ENCODE measurements at places on chromosomes 1 and 21.

- DNase-seq = no peak
Measured at GRCh38 chr1:6588128-6588892, 8.5 kb downstream of the ZBTB48 start.

- DNase-seq = no peak
Measured at GRCh38 chr1:164701189-164701761, 142.3 kb downstream of the PBX1 start.

DNA sequence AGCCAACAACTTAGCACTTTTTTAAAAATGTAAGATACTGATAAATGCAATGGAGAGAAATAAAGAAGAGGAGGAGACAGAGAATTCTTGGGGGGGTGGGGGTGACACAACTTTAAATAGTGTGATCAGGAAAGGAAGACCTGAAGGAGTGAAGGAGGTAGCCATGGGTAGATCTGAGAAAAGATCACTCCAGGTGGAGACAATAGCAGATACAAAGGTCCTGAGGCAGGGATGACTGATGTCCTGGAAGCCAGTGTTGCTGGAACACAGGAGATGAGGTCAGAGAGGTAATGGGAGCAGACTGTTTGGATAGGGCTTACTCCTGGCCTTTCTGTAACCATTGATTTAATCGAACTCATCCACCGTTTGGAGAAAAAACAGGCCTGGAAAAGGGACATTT lies 24.6 kb upstream of the TRABD2B start:
- DNase-seq = no peak

GRCh38 chr1:154808261-154808908 lies 61.7 kb downstream of the KCNN3 start:
- no peak for DNase-seq

DNA sequence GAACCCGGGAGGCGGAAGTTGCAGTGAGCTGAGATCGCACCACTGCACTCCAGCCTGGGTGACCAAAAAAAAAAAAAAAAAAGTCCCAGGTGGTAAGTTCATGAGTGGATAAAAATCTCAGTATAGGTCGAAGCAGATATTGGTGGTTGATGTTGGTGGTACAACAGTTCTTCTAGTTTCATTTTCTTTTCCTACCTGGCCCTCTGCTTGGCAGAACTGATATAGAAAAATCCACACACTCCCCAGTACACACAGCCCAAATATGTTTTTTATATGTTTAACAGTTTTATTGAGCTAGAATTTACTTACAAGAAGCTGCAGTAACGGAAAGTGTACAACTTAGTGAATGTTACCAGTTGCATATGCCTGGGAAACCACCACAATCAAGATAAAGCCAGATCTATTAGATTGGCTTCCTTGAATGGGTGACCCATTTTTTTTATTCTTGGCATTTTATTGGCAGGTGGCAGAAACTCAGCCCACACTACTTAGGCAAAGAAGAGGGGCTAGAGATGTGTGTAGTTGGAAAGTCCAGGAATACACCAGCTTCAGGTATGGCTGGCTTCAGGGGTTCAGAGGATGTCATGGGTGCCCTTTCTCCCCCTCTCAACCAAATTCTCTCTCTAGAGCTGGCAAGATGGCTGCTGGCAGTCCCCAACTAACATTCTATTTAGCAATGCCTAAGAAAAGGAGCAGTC lies 118.3 kb upstream of the SLC25A33 start:
- DNase-seq = no peak

DNA sequence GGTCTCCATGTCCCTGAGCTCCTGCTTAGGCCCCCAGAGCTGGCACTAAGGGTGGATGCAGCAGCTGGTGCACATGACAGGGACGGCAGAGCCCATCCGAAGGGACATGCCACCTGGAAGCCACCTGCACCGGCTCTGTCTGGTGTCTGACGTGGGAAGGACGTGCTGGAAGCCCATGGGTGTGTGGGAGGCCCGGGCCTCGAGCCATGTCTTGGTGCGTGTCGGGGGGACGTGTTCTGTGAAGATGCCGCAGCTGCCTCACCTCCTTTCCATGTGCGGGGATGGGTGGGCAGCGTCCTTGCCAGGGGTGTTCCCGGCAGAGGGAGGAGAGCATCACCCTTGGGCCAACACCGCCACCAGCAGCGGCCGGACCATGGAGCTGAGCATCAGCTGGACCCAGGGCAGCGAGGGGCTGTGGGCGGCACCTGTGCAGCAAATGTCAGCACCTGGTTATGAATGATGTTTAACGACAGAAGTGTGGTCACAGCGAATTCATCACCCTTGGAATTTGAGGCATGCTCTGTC lies 15.5 kb upstream of the POFUT2 start:
- no peak for DNase-seq

- no peak for DNase-seq
Measured at GRCh38 chr1:210405316-210405715, 76.6 kb downstream of the HHAT start.

DNA sequence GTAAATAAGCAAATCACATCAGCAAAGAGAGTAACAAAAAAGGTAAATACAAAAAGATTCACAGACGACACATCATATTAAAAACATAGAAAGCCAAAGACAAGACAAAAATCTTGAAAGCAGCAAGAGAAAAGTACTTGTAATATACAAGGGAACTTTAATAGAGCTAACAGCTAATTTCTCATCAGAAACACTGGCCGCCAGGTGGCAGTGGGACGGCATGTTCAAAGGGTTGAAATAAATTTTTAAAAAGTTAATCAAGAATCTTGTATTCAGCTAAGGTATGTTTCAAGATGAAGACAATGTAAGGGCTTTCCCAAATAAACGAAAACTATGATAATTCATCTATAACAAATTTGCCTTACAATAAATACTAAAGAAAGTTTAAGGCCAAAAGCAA lies 358.1 kb downstream of the LRRIQ3 start:
- DNase-seq = no peak

GRCh38 chr21:43343095-43343991 lies 83.6 kb downstream of the SIK1 start:
- no peak for DNase-seq

DNA sequence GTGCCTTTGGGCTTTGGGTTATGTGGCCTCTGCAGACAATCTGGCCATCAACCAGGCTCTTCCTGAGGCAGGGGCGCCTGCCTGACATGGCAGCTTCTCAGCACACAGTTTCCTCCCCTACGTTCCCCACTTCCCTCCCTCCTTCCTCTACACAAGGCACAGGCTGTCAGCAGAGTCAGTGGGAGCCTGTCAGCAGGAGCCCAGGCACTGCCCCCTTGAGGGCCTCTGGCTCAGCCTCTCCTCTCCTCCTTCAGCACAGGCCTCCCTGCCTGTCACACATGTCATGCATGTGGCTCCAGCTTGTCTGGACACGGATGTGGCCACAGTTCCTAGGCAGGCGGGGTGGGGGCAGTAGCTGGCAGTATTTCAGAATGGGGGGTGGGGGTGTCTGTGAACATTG lies 52.2 kb upstream of the ARTN start:
- no peak for DNase-seq

DNA sequence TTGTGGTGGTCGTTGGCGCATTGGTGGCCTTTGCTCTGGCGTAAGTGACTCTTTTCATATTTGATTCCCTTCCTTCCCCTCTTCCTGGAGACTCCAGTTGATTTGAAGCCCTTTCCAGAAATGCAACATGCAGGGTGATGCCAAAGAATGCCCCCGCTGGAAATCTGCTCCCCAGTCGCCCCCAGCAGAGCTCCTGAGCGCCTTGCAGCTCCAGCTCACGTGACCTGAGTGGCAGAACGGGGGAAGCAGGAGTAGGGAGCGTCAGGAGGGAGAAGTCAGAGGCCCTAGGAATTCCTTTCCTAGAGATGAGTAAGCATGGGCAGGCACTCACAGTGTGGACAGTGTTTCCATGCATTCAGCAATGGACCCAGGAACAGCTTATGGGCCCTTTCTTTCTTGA lies 255.9 kb downstream of the CACNA1E start:
- no peak for DNase-seq

GRCh38 chr1:224929335-224930237 lies at the start of gene DNAH14:
Gene DNAH14, plus strand, starts transcription at chr1:224929675. Its CDS starts 23,028 bp downstream, at chr1:224952703.
- peak; percentile 12 for DNase-seq

DNA sequence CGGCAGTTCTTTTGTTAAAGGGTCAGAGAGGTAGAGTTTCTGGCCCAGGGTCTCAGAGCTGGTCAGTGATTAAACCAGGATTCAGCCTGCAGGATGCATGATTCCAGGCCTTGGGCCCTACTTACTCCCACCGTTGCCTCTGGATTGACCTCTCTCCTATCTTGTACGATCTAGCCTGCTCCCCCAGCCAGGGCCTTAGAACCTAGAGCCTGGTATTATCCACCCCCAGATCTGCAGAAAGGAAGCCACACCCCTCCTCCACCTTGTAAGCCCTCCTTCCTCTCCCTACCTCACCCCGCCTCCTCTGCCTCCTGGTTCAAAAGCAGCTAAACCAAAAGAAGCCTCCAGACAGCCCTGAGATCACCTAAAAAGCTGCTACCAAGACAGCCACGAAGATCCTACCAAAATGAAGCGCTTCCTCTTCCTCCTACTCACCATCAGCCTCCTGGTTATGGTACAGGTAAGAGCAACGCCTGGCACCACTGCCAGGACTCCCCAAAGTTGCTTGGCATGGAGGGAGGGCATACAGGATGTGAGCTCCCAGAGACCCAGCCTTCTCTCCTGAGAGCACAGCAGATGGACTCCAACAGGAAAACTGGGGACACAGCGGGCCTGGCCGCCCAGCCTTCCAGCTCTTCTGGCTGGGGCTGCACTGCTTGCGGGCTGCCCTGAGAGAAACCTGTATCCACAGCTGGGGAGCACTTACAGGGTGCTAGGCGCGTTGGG lies at the start of gene CD52:
Gene CD52 (plus strand): TSS at position 347 of the 726 bp plus-strand sequence. CDS start 60 bp downstream, at position 407.
- peak; percentile 76 for DNase-seq

DNA sequence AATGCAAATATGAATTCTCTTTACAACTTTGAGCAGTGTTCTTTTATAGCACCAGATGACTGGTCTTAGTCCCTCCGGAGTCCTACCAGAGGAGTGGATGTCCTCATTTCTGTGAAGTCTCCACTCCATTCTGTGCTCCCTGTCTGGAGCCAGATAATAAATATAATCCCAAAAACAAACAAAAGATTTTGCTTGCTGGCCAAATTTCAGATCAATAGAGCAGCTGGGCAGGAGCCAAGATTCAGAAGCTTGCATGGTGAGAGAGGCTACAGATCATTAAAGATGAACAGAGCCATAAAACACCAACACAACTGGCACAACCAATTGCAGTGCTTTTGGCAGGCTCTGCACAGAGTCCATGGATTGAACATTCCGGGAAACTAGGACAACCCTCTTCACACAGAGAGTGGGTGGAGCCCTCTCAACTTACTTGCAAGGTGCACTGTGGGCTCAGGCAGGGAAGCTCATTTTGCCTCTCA lies 231.5 kb upstream of the SNX7 start:
- DNase-seq = no peak

- no peak for DNase-seq
Measured at GRCh38 chr1:239719642-239720258, 333.4 kb downstream of the CHRM3 start.

- no peak for DNase-seq
Measured at GRCh38 chr1:181134543-181135436, 46.3 kb downstream of the IER5 start.

GRCh38 chr1:192080684-192081083 lies 77.6 kb upstream of the RGS18 start:
- no peak for DNase-seq

DNA sequence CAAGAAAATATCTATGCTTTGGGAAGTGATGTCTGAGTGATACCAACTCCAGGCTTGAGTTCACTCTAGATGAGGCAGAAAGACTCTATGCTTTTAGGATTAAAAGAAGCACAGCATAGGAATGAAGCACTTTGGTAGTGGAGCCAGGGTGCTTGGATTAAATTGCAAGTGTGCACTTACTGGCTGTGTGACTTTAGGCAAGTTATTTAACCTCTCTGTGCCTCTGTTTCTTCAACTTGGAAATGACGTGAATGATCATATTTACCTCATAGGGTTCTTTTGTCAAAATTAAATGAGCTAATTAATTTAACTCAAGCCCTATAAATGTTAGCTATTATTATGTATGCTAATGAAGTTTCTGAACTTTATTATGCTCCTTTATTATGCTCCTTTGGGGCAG lies 446.1 kb downstream of the TTLL7 start:
- DNase-seq = no peak

GRCh38 chr1:179731643-179732042 lies 11.4 kb upstream of the FAM163A start:
- DNase-seq = no peak

GRCh38 chr1:61753998-61754508 lies 11.8 kb downstream of the PATJ start:
- DNase-seq = no peak

DNA sequence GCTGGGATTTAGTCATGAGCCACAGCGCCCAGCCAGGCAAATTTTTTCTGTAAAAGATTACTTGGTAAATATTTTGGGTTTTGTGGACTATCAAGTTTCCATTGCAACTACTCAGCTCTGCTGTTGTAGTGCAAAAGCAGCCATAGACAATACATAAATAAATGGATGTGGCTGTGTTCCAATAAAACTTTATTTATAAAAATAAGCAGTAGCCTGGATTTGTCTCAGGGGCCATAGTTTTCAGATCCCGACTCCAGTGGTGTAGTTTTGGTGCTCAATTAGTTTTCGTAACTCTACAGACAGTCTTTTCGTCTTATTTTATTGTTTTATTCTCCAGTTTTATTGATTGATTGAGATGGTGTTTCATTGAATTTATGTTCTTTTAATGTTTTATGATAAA lies 80.1 kb upstream of the IVNS1ABP start:
- no peak for DNase-seq

- no peak for DNase-seq
Measured at GRCh38 chr1:115181231-115181630, 91.9 kb upstream of the TSPAN2 start.

DNA sequence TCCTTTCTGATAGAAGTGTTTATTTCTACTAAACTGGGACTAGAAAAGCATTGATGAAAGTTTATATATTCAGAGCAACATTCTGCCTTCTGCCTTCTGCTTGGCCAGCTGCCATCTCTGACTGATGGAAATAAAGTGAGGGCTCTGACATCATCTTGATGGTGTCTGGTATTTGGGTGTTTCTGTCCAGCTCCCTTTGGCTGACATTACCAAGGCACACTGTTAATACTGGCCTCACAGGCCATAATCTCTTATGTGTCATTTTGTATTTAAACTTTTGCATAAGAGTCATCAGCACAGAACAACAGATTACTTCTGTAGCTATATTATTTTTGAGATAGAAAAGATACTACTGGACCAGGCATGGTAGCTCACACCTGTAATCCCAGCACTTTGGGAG lies 216.9 kb downstream of the RYR2 start:
- no peak for DNase-seq

DNA sequence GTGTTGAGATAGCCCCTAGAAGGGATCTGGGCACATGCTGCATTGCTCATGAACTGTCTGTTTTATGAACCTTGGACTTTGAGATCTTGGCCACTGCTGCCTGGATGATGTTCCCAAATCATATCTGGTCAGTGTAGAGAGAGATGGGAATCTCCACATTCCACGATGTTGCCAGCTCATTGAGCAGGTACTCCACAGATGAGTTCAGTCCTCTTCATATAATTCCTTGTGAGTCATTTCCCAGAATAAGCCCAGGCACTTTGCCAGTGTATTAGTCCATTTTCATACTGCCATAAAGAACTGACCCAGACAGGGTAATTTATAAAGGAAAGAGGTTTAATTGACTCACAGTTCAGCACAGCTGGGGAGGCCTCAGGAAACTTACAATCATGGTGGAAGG lies 254.0 kb upstream of the RUNX1 start:
- no peak for DNase-seq

All from GM12892 (cell line).